ENCODE measurements at places on chromosomes 3 and 15.
A peak's percentile ranks its signal among the peaks of the same experiment; 100 is the strongest.

- DNase-seq = no peak
These were observed 634.0 kb upstream of the BCHE start for GRCh38 chr3:166471074-166471767.

DNA sequence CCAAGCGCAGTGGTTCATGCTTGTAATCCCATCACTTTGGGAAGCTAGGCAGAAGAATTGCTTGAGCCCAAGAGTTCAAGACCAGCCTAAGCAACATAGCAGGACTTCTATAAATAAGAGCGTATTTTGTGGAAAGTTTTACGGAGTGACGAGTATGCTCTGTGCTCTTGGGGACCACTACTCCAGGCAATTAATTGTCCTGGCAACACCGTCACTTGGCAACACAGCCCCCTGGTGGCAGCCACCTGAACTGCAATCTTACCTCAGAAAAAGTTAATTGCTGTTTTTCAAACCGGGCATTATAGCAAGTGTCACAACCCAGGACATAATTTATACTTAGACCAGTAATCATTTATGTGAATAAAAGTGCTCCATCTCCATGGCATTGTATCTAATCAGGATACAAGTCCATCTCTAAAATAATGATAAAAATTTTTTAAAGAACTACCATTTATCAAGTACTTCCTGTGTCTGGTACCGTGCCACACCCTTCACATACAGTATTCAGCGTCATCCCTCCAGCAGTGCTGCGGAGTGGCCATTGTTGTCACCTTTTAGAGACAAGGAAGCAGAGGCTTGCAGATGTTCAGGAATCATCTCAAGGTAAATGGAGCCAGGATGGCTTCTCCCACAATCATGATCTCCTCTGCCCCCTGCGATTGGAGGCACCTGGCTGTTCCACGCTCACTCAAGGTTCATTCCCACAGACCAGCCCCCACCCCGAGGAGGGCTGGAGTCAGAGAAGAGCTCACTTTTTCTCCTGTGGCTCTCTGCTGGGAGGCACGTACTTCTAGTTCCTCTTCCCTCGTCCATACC is 34.5 kb downstream of the PLA2G4D start:
- DNase-seq = peak; percentile 50

- DNase-seq = no peak
These were observed 121.2 kb upstream of the PLXND1 start for GRCh38 chr3:129727707-129728106.

DNA sequence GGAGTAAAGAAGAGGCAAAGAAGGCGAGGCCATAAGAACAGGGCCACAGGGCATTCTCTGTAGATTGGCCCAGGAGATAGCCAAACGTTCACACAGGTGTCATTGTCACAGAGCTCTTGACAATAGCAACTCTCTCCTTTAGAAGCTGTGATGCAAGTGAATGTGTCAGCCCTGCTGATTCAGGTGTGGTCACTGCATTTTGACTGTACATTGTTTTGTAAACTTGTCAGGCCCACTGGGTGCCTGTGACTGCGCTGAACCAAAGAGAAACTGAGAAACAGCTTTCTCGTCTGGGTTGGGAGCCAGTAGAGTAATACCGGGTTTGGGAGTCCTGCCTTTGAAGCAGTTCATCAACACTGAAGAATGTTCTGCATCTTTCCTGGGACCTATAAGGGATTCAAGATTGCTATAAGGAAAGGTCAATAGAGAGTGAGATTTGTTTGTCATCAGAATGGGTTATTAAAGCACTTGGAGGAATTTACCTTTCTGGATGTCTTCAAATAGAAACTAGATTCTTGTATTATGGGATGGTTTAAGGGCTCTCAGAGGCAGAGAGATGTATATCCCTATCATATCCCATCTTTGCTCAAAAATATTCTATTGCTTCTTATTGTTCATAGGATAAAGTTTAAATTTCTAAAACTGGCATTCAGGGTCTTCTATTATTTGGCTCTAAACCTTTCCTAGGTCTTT is 45.4 kb downstream of the TMEM45A start:
- no peak for DNase-seq

DNA sequence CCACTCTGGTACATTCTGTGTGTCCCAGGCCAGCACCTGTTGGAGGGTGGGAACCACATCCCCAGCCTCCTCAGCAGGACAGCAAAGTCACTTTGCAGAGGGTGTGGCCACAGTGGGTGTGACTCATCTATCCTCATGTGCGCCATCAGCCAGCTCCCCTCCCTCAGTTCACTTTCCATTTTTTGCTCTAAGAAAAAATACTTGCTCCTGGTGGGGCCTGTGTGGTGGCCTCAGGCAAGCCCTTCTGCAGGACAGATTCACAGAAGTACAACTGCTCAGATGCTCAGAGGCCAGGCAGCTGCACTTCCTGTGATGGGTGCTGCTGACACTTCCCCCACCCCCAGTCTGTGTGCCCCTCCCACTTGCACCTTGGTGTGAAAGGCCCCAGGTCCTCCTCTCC is 78.3 kb upstream of the ALDH1L1 start:
- no peak for DNase-seq

DNA sequence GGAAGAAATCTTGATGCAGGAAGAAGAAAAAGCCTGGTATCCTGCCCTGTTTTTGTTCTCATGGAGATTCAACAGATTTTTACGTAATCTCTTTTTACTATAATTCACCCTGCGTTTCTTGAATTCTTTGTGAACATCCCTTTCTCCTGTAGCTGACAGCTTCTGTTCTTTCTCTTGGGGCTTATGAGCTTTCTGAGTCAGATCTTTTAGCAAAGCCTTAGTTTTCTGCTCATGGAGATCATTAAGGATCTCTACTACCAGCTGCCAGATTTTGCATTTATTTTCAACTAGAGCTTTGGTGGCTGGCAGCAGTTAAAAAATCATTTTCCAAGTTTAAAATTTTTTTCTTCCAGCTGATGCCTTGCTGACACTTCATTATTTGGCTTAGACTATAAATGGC is 51.6 kb downstream of the MOBP start:
- DNase-seq = no peak

Data from left ventricle myocardium inferior (tissue), 1 donor.